ENCODE measurements at places on chromosomes 2 and 18. TPM values are rescaled to one million over a fixed set of nuclear protein-coding genes. Genes with fewer than 3 reads are reported as not detected.

Gene TMEM37
- total RNA-seq: 0.32 TPM

Gene GLI2
- 4.0 TPM for total RNA-seq

Gene SMAD7
- total RNA-seq: 16.9 TPM

Gene FAHD2B
- 4.1 TPM for total RNA-seq

Gene UGT1A5
- not detected for total RNA-seq

Gene RFX8
- 10.4 TPM for total RNA-seq

Gene IRS1
- 11.7 TPM for total RNA-seq

Gene LOXHD1
- total RNA-seq: not detected

Gene RNF125
- 1.0 TPM for total RNA-seq

Gene CD28
- not detected for total RNA-seq

Measured in bronchial smooth muscle cell (primary cell).